Aorta (tissue), 5 donors: ENCODE measurements at places on chromosomes 7 and 10.

DNA sequence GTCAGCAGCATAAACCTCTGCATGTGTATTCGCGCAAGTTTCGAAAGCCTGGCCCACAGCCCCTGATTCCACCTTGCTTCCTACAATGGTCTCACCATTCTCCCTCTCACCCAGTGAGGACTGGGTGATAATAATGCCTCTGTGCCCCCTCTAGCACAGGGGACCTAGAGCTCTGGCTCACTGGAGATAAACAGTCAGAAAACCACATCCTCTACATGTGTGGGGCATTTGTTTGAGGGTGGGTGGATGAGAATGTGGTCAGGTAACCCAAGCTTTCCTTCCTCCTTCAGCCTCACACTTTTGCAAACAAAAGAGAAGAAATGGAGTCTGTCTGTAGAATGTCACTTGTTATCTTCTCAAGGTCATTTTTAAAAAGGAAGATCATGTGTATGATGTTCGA, 373.5 kb downstream of the KCNMA1 start:
- no peak overlapping the region for H3K27ac ChIP-seq
- peaks cover 2% of the 10 kb centered on the region for H3K4me1 ChIP-seq
- DNase-seq = no peak
- H3K4me3 ChIP-seq = no peak overlapping the region
- no peaks in the 10 kb centered on the region for H3K36me3 ChIP-seq

DNA sequence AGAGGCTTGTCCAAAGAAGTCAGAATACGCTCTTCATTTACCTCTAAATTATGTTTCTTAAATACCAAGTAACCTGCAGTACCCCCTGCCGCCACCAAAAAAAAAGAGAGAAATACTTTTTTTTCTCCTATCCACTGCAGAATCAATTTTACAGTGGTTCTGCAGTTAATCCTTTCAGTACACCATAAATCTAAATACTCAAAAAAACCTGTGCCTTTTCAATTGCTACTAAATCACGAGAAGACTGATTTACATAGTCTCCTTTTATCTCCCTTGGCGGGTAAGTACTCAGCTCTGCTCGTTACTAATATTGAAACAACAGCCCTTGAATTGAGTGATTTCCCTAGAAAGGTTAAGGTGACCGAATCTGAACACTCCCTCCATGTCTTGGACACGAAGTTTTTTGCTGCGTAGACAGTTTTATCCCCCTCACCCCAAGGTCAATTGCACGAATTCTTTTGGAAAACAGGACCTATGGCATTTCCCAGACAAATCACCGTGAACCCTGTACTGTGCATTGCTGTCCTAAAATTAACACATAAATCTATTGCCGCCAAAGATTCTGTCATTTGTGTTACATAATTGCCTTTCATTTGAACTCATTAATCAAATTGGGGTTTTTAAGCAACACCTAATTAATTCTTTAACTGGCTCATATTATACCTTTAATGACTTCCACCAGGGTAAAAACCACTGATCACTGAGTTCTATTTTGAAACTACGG, 512 bp upstream of the VIM start:
- no peaks in the 10 kb centered on the region for H3K36me3 ChIP-seq
- no peaks in the 10 kb centered on the region for H3K4me1 ChIP-seq
- peak overlapping the region; percentile 91 for H3K27ac ChIP-seq
- H3K27me3 ChIP-seq = no peaks in the 10 kb centered on the region
- no peak for DNase-seq
- H3K4me3 ChIP-seq = peak overlapping the region; percentile 41

DNA sequence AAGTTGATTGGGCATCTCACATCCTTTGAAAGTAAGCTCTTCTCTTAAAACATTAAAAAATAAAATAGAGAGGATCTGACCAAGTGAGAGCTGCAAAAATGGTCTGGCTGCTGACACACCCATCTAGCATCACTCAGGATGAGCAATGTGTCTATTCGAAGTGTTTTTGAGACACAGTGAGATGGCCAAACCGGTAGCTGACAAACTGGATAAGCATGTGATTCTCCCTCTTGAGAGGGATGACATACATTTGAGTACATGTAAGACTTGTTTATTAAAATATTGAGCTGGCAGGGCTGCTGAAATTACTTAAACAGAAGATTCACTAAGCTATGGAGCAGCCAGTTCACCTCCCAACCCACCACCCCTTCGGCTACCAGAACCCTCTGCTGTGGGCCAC, 333.9 kb downstream of the ADRA2A start:
- no peak overlapping the region for H3K4me3 ChIP-seq
- H3K36me3 ChIP-seq = no peaks in the 10 kb centered on the region
- H3K4me1 ChIP-seq = no peaks in the 10 kb centered on the region

DNA sequence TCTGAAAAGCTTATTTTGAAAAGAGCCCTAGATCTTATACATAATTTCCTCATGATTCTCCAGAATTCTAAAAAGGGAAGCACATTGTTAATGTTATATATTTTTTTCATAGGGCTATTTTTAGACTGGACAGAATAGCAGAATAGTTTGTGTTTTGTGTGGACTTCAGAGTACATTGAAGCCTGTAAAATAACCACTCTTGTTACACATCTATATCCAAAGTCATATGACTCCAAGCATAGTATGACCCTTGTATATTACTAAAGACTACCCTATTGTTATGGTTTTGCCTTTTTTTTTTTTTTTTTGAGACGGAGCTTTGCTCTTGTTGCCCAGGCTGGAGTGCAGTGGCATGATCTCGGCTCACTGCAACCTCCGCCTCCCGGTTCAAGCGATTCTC, 26.1 kb upstream of the FIS1 start:
- H3K36me3 ChIP-seq = no peaks in the 10 kb centered on the region
- no peaks in the 10 kb centered on the region for H3K27me3 ChIP-seq
- no peak overlapping the region for H3K27ac ChIP-seq
- DNase-seq = no peak
- H3K4me3 ChIP-seq = no peak overlapping the region

GRCh38 chr10:92284112-92284704, 6.7 kb downstream of the CPEB3 start:
- H3K4me1 ChIP-seq = no peaks in the 10 kb centered on the region
- no peak overlapping the region for H3K4me3 ChIP-seq
- no peak for DNase-seq
- H3K27me3 ChIP-seq = no peaks in the 10 kb centered on the region

DNA sequence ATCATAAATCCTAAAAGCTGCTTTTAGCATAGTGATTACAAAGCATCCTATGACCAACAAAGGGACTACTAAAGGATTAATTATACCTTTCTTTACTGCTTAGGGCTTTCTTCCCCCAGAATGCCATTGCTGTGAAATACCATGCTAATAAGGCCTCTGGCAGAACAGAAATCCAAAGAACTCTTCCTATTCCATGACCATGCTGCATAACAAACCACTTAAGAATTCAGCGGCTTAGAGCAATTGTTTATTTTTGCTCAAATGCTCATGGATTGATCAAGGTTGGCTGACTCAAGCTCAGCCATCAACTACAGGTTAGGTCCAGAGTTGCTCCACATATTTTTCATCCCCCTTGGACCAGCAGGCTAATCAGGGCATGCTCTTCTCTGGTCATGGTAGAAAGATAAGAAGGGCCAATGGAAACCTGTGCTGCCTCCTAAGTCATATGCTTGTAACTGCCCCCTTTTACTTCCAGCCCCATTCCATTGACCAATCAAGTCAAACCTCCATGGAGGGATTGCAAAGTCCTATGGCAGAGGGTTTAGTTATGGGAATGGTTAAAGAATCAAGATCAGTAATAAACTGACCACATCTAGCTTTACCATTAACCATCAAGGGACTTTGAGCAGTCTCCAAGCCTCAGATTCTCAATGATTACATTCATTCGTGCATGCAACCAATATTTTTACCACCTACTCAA, 244.4 kb upstream of the FZD1 start:
- DNase-seq = no peak
- no peak overlapping the region for H3K4me3 ChIP-seq
- peaks cover 9% of the 10 kb centered on the region for H3K4me1 ChIP-seq

DNA sequence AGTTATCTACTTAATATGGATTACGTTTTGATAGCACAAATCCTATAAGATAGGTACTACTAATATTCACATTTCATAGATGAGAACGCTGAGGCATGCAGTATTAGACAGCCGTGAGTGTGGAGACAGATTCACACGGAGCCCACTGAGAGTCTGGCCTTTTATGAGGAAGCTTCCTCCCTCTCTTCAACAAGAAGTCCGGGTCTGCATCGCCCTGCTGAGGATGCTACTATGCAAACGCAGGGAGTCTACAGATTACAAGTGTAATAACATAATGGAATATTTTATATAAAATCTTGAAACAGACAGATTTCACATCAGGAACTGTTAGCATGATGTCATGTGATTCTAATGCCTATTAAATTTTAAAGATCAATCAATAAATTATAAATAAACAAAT, 255.9 kb upstream of the GLI3 start:
- no peak overlapping the region for H3K27ac ChIP-seq
- peaks cover 4% of the 10 kb centered on the region for H3K4me1 ChIP-seq
- no peak for DNase-seq
- H3K4me3 ChIP-seq = no peak overlapping the region
- no peaks in the 10 kb centered on the region for H3K27me3 ChIP-seq

DNA sequence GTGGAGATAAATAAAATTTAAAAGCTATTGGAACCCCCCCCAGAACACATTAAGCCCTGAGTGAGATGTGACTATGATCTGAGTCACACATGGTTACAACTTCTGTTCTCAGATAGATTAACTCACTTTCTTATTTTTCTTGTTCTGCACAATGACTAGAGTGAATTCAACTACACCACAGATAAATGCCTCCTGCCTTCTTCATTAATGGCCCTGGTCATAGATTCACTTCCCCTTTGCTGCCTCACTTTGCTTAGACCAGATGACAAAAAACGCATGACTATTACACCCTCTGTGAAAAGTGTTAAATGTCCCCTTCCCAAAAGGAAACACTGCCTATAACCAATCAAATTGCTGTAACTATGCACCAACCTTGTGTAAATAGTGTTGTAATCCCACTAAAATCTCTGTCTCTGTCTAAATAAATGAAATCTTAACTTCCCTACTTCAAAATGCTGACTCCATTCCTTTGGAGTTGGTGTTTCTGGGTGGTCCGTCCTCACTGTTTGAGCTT, 49.4 kb downstream of the AKR1D1 start:
- H3K27me3 ChIP-seq = no peaks in the 10 kb centered on the region
- H3K4me1 ChIP-seq = no peaks in the 10 kb centered on the region
- no peak overlapping the region for H3K27ac ChIP-seq

- no peak overlapping the region for H3K4me3 ChIP-seq
- no peaks in the 10 kb centered on the region for H3K36me3 ChIP-seq
- no peaks in the 10 kb centered on the region for H3K4me1 ChIP-seq
- H3K27ac ChIP-seq = no peak overlapping the region
- DNase-seq = no peak
Observed at GRCh38 chr7:80774843-80775242, 136.4 kb downstream of the CD36 start.

- no peaks in the 10 kb centered on the region for H3K4me1 ChIP-seq
- H3K27ac ChIP-seq = no peak overlapping the region
- DNase-seq = no peak
- no peak overlapping the region for H3K4me3 ChIP-seq
Observed at GRCh38 chr7:110534241-110534931, 556.5 kb upstream of the LRRN3 start.

DNA sequence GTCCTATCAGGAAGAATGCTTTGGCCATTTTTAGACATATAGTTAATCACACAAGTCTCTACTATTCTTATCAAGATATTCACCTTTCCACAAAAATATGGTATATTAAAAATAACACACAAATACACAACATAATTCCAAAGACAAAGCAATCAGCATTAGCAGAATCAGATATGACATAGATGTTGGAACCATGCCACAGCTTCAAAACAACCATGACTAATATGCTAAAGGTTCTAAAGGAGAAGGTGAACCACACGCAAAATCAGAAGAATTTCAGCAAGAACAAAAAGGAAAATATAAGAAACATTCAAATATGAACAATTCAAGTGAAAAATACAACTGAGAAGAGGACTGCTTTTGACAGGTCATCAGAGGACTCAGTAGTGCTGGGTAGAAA, 670.2 kb upstream of the SORCS1 start:
- no peaks in the 10 kb centered on the region for H3K27me3 ChIP-seq
- no peak overlapping the region for H3K4me3 ChIP-seq
- H3K27ac ChIP-seq = no peak overlapping the region
- H3K36me3 ChIP-seq = no peaks in the 10 kb centered on the region
- no peak for DNase-seq

DNA sequence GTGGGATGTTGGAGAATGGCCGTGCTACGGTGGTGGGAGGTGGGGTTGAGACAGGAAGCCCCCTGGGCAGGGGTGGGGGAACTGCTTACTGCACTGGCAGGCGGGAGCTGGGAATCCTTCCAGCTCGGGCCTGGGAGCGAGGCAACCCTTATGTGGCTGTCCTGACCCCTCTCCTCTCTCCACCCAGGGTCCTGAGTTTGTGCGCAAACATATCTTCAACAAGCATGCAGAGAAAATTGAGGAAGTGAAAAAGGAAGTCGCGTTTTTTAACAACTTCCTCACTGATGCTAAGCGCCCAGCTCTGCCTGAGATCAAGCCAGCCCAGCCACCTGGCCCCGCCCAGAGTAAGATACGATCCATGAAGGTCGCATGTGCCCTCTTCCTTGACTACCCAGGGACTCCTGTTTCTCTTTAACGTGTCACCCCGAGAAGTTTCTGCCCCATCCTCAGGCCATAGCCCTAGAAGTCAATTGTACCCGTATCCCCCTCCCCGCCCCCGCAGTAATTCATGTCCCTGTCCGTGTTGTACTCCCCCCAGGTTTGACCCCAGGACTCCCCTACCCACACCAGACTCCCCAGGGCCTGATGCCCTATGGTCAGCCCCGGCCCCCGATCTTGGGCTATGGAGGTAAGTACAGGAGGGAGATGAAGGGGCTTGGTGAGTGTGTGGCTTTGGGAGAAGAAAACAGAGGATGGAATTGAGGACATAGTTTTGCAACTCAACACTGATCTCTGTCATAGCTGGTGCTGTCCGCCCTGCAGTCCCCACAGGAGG, 1.8 kb downstream of the UFSP1 start:
- no peak for DNase-seq
- H3K4me1 ChIP-seq = no peaks in the 10 kb centered on the region
- H3K27ac ChIP-seq = no peak overlapping the region

DNA sequence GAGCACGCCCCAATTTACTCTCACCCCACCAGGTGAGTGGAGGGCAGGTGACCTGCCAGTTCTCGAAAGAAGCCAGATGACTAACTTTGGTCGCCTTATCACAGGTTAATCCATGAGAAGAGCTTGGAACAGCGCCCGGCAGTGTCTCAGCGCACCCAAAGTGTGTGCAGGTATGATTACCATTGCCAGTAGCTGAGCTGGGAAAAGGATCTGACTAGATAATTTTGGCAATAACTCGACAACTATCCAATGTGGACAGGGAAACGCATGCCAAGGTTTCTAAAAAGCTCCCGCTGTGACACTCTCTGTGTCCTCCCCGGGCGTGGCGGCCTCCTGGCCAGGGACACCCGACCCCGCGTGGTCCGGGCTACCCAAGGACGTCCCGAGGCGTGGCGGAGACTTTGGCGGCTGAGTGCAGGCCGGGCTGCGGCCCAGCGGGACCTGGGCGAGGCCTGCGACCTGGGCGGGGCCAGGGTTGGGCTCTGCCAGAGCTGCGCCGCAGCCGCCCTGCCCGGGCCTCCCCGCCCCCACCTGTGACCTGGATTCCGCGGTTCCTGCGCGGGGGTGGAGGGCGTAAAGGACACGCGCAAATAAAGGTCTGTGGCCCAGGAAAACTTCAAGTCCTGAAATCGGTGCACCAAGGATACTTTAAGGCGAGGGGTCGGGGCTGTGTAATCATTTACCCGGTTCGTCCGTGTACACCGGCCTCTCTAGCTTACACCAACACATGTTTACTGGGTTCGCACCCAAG, 13.7 kb upstream of the WAPL start:
- H3K36me3 ChIP-seq = no peaks in the 10 kb centered on the region
- H3K27me3 ChIP-seq = no peaks in the 10 kb centered on the region
- H3K27ac ChIP-seq = no peak overlapping the region
